ENCODE measurements at places on chromosomes 1 and 21.

GRCh38 chr21:29436143-29436542 lies 137.4 kb downstream of the BACH1 start:
- DNase-seq: peak; percentile 39

DNA sequence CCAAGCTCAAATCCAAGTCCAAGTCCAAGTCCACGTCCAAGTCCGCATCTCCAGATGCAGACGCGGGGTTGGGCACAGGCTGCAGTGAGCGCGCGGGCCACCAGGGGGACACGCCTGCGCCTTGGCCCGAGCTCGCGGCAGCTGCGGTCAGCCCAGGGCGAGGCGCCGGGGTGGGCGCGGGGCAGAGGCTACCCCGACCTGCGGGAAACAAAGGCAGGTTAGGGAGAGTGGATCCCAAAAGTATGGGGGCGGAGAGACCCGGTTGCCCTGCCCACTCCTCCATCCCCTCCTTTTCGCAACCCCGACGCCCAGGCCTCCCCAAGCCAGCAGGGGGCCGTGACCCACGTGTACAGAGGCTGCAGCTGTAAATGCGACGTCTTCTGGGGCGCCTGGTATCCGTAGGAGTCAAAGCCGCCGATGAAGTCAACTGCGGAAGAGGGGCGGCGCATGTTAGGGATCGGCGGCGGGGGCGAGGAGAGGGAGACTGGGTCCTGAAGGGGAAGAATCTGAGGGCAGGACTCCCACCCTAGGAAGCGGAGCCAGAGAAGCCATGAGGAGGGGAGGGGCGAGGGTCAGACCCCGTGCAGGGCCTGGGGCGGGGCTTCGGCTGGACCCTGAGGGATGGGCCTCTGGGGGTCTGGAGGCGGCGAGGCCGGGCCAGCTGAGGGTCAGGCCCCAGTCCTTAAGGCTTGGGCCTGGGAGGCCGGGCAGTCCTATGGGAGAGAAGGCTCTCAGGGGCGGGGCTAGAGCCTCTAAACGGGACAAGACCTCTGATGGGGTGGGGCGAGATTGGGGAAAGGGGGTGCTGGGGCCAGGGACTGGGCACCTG lies 58.0 kb downstream of the NKAIN1 start:
- DNase-seq: peak; percentile 69

DNA sequence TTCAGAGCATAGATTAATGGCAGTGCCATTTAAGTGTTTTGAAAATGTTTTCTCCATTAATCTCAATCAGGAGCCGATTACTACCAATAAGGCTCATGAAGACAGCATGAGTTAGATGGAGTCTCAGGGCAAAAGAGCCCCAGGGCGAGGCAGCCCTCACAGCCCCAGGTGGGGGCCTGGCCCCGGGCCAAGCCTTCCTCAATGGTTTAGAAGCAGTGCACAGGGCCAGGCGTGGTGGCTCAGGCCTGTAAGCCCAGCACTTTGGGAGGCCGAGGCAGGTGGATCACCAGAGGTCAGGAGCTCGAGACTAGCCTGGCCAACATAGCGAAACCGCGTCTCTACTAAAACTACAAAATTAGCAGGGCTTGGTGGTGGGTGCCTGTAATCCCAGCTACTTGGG lies 348.1 kb upstream of the VAMP3 start:
- no peak for DNase-seq

GRCh38 chr1:190193508-190194115 lies 284.1 kb downstream of the BRINP3 start:
- no peak for DNase-seq

- no peak for DNase-seq
These were observed 51.2 kb downstream of the DIP2A start for GRCh38 chr21:46509741-46510502.

DNA sequence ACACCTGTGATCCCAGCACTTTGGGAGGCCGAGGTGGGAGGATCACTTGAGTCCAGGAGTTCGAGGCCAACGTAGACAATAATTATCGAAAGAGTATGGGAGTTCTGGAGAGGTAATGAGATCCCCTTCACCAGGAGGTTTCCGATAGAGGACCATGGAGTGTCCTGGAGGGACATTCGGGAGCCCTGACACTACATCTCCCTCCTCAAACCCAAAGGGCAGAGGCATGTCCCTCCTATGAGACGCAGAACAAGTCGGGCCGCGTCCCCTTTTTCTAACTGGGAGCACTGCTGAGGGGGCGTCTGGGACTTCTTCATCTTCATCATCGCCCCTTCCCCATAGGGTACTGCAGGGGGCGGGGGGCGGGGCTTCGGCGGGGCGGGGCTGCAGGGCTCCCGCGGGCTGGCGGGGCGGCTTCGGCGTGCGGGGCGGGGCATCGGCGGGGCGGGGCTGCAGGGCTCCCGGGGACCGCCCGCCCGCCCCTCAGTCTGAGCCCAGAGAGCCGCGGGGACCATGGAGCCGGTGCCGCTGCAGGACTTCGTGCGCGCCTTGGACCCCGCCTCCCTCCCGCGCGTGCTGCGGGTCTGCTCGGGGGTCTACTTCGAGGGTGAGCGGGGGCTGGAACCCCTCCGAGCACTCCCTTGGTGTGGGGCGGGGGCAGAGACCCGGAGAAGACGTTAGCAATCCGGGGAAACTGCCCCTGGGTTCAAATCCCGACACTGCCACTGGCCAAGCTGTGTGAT lies at the start of gene THEMIS2:
THEMIS2 (plus strand) TSS at position 486 of the 743 bp plus-strand sequence; CDS start at position 514, 28 bp downstream.
- DNase-seq: peak; percentile 88

DNA sequence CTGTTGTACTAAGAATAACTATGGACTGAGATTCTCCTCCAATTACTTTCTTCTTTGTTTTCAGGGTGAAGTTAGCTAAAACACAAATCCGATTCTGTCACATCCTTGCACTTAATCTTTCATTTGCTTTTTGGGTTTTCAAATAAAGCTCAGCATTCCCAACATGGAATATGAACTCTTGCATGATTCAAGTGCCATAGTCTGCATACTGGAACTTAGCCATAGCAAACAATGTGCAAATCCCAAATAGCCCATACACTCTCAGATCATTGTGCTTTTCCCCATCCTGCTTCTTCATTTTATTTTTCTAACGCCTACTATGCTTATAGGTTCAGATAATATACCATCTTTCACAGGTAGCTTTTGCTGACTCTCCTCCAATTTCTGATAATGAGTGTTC lies 455.8 kb upstream of the PRMT6 start:
- DNase-seq: no peak

- no peak for DNase-seq
These were observed 115.1 kb downstream of the PLXNA2 start for GRCh38 chr1:208129060-208129459.

DNA sequence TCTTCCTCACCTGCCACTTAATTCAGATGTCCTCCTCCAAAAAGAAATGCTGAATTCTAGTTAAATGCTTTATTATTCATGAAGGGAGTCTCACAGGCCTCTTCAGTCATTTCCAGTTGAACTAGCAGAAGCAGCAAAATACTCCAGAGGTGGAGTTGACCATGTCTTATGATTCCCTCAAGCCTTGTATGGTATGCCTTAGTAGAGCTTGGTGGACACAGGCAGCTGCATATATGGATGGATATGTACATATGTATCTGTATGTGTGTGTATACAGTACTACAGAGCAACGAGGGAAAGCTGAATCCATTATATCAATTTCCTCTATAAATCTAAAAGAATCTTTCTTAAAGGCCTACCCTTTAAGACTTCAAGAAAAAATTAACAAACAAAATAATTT lies 83.6 kb upstream of the HP1BP3 start:
- no peak for DNase-seq

DNA sequence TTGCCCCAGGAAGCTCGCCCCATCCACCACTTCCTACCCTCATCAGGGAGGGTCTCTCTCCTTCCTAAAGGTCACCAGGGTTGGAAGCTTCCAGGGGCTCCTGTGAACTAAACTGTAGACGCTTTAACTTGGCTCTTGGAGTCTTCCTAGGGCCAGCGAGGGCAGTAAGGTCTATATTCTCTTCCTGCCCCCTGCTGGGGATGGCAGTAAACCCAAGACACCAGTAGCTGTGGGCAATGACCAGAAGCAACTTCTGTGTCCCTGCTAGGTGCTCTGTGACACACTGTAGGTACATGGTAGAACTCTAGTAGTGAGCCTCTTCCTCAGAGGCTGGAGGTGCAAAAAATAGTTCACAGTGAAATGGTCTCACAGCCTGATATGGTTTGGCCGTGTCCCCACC lies 30.0 kb downstream of the KCND3 start:
- no peak for DNase-seq

DNA sequence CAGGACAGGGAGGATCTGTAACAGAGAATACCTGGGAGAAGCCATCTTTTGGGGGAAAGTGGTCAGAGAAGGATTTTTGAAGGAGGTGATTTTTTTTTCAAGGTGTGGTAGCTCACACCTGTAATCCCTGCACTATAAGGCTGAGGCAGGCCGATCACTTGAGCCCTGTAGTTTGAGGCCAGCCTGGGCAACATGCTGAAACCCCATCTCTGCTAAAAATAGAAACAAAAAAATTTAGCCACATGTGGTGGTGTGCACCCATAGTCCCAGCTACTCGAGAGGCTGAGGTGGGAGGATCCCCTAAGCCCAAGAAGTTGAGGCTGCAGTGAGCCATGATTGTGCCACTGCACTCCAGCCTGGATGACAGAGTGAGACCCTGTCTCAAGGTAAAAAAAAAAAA lies 67.4 kb upstream of the ARTN start:
- no peak for DNase-seq

DNA sequence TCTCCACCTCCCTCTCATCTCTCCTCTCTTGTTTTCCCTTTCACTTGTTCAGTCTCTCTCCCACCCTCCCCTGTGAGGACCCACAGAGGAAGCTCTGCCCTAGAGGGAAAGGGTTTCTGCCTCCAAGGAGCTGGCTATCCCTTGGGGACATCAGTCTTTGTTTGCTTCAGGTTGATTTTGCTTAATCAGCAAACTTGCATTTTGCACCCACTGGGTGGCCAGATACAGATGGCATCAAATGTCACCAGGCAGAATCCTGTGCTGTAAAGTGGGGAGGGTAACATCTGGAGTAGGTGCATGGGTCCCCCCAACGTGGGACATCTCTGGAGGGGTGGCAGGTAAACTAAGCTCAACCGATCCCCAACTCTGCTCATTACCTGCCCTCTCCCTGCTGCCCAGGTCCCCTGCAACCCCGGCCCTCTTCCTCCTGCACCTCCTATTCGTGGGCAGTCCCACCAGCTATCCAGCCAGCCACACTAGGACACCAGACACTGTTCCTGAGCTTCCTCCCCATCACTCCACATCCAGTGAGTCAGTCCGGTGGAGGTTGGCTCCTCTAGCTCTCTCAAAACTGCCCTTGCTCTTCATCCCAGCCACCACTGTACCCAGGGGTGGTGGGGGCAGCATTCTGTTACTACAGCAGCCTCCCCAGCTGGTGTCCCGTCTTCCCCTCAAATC lies 123.3 kb downstream of the KCNN3 start:
- no peak for DNase-seq

- DNase-seq: no peak
These were observed 448.9 kb upstream of the ADGRL2 start for GRCh38 chr1:81351864-81352263.

DNA sequence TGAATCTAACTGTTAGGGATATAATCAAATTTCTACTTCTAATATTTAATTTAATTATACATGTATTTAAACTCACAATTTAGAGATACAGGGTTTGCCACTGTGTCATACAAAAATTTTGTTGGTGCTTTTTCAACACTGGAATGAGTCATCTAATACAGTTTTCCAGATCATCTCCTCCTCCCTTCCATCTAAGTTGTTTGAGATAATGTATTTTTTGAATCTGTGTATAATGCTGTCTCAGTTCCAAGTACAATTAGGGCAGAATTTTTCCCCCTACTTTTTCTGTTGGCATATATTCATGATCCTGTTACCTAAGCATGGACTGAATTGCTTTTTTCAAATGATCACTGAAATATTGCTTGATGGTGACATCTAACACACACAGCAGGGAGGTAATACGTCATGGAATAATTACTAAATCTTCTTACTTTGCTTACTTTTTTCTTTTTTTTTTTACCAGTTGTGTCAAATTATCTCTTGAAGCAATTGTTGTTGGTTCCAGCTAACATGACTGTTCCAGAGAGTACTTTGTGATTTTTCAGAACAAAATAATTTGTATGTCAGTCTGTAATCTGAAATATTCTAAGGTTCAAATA lies 146.0 kb downstream of the MAGI3 start:
- no peak for DNase-seq

DNA sequence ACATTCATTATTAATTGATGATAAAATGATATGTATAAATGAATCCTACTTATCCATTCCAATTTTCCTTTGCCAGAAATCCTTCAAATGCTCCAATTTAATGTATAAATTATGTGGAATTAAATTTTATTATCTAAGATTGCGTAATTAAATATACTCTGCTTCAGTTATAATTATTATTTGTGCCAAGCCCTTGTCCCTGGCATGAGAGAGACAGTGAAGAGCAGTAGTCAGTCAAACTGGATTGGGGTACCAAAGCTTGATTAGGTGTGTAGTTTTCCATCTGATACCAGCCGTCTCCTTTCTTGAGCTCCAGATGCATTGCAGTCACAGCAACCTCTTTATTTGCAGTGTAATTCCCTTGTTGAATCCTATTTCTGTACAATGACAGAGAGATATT lies 22.4 kb upstream of the MTF2 start:
- no peak for DNase-seq

DNA sequence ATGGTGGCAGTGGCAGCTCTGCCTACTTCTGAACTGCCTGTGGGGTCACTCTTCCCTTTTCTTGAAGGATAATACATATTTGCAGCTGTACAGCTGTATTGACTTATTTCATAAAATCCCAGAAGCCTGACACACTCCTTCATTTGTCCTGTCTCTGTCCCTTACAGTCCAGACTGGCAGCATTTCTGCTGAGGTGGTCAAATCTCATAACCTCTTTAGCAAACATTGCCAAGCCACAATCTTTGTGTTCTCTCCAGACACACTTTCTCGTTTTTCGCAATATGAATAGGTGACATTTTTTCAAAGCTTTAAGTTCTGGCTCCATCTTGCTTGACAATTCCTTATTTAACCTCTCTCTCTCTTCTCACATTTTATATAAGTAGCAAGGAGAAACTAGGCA lies 15.2 kb downstream of the LY9 start:
- no peak for DNase-seq

- DNase-seq: no peak
These were observed 12.1 kb downstream of the DNAJC16 start for GRCh38 chr1:15538771-15539170.

Measured in stimulated activated naive CD8-positive, alpha-beta T cell treated with anti-CD3 and anti-CD28 coated beads, Interleukin-15, Interleukin-2, amounts not matched to agents 100 U/mL and 50 U/mL, for 24 hours (primary cell).